Natural killer cell (primary cell): ENCODE measurements at places on chromosomes 7 and 10. TPM values are rescaled to one million over a fixed set of nuclear protein-coding genes. Genes with fewer than 3 reads are reported as not detected.

GRCh38 chr7:108697254-108697653 lies 127.6 kb downstream of the DNAJB9 start:
- no peaks in the 10 kb centered on the region for H3K36me3 ChIP-seq
- no peak for DNase-seq
- H3K4me3 ChIP-seq = no peak overlapping the region
- no peaks in the 10 kb centered on the region for H3K27me3 ChIP-seq
- no peaks in the 10 kb centered on the region for H3K4me1 ChIP-seq
- no peak overlapping the region for H3K27ac ChIP-seq

DNA sequence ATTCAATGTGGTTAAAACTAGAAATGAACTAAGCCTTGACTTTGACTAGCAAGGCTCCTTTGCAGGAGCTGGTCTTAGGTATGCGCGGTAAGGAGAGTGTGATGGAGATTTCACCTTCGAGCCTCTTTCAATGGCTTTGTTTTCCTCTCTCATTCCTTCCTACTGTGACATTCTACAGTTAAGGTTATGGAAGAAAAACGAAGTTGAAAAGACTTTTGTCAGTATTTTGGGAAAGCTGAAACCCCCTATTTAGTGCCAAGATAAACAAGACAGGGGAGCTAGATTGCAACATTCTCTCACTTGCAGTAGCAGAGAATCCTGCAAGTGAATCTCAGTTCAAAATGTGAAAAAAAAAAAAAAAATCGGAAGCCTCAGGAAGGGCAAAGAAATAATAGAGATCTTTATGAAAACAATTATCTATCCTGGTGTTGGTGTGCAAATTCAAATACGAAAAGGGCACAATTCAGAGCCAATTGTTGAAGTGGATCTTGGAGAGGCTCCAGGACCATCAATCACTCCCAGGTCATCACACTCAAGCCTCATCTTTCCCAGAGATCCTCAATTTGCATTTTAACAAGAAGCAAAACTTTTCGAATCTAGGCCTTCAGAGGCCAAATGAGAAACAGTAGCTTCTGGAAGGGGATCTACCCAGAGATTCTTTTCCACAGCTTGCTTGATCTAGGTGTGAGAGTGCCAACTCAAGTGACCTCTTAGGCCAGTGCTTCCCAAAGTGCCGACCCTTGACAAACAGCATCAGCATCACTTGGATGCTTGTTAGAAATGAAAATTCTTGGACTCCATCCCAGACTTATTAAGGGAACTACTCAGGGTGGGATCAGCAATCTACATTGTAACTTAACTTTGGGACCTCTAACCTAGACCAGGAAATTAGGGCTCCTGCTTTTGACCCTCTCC lies 163.8 kb downstream of the INHBA start:
- H3K4me3 ChIP-seq = no peak overlapping the region
- H3K27me3 ChIP-seq = no peaks in the 10 kb centered on the region
- no peak for DNase-seq

The PYROXD2 gene
- 20.8 TPM for total RNA-seq

The BRI3 gene
- 97.1 TPM for total RNA-seq

GRCh38 chr7:70678621-70679251 lies 453.2 kb upstream of the GALNT17 start:
- H3K27ac ChIP-seq = peak overlapping the region; percentile 79
- peak; percentile 26 for DNase-seq
- no peaks in the 10 kb centered on the region for H3K27me3 ChIP-seq

- H3K4me3 ChIP-seq = no peak overlapping the region
- no peaks in the 10 kb centered on the region for H3K27me3 ChIP-seq
- H3K36me3 ChIP-seq = no peaks in the 10 kb centered on the region
- peak; percentile 66 for DNase-seq
- H3K27ac ChIP-seq = no peak overlapping the region
Measured at GRCh38 chr7:30148951-30149459, 14.2 kb downstream of the MTURN start.

The TMEM60 gene
- 3.9 TPM for total RNA-seq

The PON1 gene
- total RNA-seq = not detected

The LDB3 gene
- total RNA-seq = 0.11 TPM

The H2BK1 gene
- total RNA-seq = 2.5 TPM

GRCh38 chr7:18689551-18689950 lies 194.0 kb downstream of the HDAC9 start:
- no peak overlapping the region for H3K27ac ChIP-seq
- H3K36me3 ChIP-seq = no peaks in the 10 kb centered on the region
- H3K4me3 ChIP-seq = no peak overlapping the region
- no peaks in the 10 kb centered on the region for H3K4me1 ChIP-seq

The GSDME gene
- total RNA-seq = not detected

DNA sequence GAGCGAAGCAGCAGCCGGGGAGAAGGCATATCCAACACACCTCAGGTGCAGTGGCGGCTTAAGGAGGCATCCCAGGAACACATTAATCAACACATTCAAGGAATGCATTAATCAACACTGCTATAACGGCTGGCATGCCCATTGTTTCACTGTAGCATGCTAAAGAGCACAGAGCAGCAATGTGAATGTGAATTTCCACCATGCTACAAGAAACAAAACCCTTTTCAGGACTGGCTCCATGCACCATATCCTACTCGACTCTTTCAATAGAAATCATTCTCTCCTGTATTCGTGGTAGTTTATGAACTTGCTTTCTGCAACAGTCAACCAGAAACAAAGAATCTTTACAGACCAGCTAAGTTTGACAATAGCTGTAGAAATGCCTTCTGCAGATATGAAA lies 149.0 kb downstream of the NRCAM start:
- H3K27me3 ChIP-seq = no peaks in the 10 kb centered on the region
- H3K36me3 ChIP-seq = no peaks in the 10 kb centered on the region
- no peak for DNase-seq
- H3K4me3 ChIP-seq = no peak overlapping the region
- H3K4me1 ChIP-seq = no peaks in the 10 kb centered on the region

- no peaks in the 10 kb centered on the region for H3K4me1 ChIP-seq
- no peak overlapping the region for H3K4me3 ChIP-seq
- no peaks in the 10 kb centered on the region for H3K36me3 ChIP-seq
- no peak overlapping the region for H3K27ac ChIP-seq
- no peak for DNase-seq
Measured at GRCh38 chr10:54415483-54415882, 385.5 kb downstream of the PCDH15 start.

GRCh38 chr7:55056577-55057480 lies 38.0 kb downstream of the EGFR start:
- no peaks in the 10 kb centered on the region for H3K36me3 ChIP-seq
- DNase-seq = no peak
- H3K27ac ChIP-seq = no peak overlapping the region

- no peaks in the 10 kb centered on the region for H3K36me3 ChIP-seq
- DNase-seq = peak; percentile 31
- no peak overlapping the region for H3K4me3 ChIP-seq
- H3K27me3 ChIP-seq = no peaks in the 10 kb centered on the region
- no peaks in the 10 kb centered on the region for H3K4me1 ChIP-seq
Measured at GRCh38 chr7:88243345-88243909, 23.6 kb upstream of the SRI start.
